ENCODE measurements at places on chromosomes 12 and 14.

DNA sequence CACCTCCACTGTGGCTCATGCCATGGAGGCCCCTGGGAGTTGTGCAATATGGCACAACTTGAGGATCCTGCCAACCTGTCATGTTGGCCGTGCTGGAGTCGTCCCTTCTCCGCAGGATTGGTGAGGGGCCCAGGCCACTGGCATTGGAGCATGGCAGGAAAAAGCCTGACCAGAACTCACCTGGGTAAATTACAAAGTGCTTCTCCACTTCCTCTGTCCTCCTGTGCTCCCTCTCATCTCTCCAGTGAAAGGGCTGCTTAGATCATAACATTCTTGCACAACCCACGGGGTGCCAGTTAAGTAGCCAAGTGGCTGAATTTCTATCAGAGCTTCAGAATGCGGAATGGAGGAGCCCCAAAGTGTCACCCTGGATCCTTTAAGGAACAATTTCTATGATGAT lies 381.0 kb downstream of the DPF3 start:
- DNase-seq = no peak

DNA sequence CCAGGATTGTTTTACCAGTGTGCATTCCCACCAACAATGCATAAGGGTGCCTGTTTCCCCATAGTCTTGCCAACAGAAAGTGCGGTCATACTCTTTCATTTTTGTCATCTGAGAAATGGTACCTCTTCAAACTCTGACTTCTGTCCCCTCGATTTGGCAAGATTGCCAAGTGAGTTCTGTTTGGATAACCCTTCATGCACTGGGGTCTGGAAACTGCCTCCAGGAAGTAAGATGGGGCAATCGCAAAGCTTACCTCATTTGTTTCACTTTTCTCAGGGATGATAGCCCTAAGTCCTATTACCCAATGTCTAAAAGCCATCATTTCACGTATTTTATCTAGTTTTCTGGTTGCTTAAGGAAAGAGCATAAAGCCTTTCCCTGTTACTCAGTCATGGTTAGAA lies 28.6 kb upstream of the NR1H4 start:
- DNase-seq = no peak

DNA sequence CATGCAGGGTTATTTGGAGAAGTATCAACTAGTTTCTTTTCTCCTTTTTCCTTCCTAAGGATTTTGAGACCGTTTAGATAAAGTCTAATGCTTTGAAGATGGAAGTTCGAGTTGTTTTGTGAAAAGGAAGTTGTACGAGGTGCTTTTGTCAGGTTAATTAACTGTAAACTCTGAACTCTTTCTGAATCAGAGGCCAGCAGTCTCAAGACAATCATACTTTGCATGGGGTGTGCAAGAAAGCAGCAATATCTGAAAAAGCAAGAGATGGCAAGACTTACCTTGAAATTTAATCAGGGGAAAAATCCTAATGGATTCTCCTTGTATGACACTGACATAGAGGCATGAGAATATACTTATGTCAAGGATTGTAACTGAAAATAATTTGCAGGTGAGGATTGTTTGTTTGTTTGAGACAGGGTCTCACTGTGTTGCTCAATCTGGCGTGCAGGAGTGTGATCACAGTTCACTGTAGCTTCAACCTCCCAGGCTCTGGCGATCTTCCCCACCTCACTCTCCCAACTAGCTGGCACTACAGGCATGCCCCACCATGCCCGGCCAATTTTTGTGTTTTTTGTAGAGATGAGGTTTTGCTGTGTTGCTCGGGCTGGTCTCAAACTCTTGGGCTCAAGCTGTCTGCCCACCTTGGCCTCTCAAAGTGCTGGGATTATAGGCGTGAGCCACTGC lies 170.2 kb upstream of the HMGA2 start:
- no peak for DNase-seq

GRCh38 chr14:56855891-56856461 lies 45.7 kb upstream of the OTX2 start:
- peak; percentile 43 for DNase-seq

DNA sequence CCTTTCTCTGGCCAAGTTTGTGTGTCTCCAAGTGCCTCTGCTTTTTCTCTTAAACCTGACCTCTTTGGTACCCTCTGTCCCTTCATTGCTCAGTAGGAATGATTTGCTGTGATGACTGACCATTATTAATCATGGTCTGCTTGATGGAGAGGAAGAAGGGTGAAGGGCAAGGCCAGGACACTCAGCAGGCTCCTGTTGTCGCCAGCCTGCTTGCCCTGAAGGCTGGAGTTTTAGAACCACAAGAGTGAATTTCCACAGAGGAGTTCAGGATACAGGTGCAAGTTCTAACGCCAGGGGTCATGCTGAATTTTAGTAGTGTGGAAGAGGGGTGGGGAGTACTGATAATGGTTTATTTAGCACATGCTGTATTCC lies 2.8 kb upstream of the ITGA5 start:
- no peak for DNase-seq

DNA sequence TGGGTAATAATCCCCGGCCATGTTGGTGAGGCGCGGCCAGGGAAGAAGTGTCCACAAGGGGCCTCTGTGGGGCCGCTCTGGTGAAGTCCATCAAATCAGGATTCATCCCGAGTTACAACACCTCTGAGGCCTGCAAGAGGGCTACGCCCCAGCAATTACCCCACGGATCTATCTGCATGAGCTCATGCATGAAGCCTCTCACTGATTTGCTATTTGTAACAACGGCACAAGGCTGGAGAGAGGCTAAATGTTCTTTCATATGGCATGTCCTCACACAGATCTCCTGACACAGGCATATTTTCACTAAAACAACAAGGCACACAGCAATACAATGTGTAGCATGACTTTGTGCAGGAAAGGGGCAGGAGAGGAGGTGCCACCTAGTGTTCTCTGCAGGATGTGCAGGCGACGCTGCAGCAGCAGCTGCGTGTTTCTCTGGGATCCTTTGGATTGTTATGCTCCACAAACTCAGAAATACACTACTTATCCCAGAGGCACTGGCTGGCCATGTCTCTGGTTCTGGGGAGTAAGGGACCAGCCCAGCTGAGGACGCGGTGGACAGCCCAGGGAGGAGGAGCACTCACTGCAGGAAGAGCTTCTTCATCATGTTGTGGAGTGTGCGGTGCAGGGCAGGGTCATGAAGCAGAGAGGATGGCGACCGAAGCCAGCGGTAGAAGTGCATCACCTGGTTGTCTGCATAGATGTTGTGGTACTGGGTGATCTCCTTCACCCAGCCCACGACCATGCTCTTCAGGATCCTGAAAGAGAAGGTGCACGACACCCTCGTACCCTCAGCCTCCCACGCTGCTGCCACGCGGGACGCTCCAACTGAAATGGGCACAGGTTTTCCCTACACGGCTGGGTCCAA lies 20.2 kb downstream of the P2RX2 start:
- no peak for DNase-seq

DNA sequence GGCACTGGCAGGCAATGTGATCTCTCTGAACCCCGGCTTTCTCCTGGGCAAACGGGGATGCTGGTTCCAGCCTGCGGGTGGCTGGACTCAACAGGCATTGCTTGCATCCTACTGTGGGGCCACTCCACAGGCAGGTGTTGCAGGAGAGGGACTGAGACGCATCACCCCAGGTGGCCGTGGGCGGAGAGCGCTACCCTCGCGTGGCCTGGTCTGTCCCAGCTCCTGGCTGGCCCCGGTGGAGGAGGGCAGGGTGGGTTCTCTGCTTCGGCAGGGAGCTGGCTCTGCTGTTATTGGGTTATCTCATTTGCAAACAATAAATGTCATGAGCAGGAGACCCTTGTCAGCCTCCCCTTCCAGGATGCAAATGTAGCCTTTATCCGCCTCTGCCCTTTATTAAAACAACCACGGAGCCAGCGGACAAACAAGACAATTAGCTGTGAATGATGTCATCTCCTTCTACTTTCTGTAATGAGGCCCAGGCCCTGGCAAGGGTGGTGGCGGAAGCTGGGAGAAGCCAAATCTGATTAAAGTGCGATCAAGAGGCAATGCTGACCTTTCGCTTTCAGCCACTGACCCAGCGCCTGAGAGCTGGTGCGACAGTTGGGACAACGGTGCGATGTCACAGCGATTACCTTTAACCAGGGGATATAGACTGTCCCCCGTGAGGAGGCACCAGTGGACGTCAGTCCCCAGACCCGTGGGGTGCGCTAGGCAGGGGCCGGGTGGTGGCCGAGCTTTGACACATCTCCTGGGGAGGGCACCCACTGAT lies 161.8 kb downstream of the KIF26A start:
- DNase-seq = peak; percentile 62

DNA sequence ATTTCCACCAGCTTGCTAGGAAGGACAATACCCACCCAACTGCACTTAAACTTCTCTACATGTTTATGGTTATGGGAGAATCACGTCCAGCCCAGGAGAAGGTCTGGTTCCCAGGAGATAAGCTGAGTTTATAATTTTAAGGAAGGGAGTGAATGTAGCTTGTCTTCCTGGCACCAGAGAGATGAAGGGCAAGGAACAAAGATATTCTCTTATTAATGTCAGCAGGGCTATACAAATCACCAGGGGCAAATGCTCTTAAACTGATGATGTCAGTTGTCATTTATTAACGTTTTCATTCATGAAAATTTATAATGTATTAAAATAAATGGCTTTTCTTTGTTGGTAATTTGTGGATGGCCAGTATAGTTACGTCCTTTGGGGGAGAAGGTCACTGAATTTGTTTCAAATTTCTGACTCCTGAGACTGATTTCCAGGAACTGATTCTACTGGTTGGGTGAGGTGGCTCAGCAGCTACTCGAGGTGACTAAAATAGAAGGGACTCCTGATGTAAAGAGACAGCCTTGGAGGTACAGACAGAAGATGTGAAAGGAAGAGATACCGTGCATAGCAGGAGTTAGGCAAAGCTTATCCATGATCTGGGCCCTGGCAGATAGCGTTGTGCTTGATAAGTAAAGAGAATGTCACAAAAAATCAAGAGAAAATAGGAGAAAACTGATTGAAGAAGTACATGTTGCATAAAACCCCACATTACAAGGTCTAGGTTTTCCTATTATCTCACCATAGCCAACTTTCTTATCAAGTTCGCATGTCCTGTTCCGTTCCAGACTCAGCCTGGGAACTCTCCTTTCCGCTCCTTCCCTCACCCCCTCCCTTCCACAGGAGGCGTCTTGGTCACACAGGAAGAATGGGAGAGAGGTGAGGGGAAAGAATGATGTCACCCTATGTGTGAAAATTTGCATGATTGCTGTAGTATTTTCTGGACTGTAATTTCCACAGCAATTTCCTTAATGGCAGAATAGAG lies 367.1 kb upstream of the FAR2 start:
- no peak for DNase-seq

DNA sequence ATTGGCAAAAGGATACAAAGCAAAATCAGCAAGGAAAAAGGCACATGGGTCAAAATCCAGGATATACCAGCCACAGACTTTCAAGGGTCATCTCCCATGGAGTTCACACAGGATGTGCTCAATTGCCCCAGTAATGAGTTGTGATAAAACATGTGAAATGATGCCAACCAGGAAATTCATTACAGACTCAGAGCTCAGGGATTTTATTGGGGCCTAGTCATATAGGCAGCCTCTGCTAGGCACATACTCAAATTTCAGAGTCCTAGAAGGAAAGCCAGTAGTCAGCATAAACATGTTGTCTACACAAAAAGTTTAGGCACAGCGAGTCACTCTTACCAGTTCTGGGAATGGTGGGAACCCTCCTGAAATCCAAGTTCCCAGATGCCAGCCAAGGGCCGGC lies 64.4 kb upstream of the OSBPL8 start:
- peak; percentile 9 for DNase-seq

- DNase-seq = no peak
Measured at GRCh38 chr12:48985901-48986300, 7.8 kb downstream of the WNT1 start.

DNA sequence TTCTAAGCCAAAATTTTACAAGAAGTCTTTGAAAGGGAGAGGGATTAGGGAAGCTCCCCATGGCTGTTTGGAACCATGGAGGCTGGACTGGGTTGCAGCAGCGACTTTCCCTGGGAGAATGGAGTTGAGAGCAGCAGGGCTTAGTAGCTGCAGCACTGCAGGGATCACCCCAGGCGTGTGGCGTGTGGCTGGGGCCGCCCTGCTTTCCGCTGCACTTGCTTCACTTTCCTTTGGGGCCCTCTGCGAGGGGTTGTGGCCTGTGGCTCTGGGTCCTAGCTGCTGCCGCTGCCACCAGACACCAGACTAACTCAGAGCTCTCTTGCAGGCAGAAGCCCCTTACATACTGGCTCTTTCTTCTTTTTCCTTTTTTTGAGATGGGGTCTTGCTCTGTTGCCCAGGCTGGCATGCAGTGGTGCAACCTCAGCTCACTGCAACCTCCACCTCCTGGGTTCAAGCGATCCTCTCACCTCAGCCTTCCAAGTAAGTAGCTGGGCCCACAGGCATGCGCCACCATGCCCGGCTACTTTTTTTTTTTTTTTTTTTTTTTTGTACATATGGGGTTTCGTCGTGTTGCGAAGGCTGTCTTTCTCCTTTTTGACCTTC lies 25.4 kb downstream of the CCDC62 start:
- DNase-seq = no peak

GRCh38 chr12:127146991-127147718 lies 1119.8 kb upstream of the TMEM132C start:
- no peak for DNase-seq

- DNase-seq = no peak
Measured at GRCh38 chr12:4193821-4194220, 79.7 kb upstream of the CCND2 start.

- peak; percentile 40 for DNase-seq
Measured at GRCh38 chr12:93844164-93844784, 167.1 kb downstream of the CRADD start.

GRCh38 chr12:6821591-6822425 lies at the start of gene GPR162:
GPR162 (plus strand) TSS chr12:6821821; CDS start chr12:6823899, 2,078 bp downstream.
- peak; percentile 91 for DNase-seq

DNA sequence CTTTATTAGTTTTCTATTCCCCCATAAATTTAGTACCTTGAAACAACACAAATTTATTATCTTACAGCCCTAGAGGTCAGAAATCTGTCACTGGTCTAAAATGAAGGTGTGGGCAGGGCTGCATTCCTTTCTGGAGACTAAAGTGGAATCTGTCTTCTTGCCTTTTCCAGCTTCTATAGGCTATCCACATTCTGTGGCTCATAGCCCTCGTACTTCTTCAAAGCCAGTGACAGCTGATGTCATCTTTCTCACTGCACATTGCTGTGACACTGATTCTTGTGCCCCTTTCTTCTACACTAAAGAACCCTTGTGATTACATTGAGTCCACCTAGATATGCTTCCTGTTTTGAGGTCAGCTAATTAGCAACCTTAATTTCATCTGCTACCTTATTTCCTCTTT lies 23.2 kb upstream of the DCN start:
- DNase-seq = no peak

GRCh38 chr12:57918147-57918546 lies 23.2 kb upstream of the ATP23 start:
- peak; percentile 50 for DNase-seq

- no peak for DNase-seq
Measured at GRCh38 chr12:51645961-51646360, 54.9 kb downstream of the SCN8A start.

GRCh38 chr12:75661908-75662307 lies 150.5 kb upstream of the KRR1 start:
- no peak for DNase-seq

GRCh38 chr14:92585981-92586937 lies 72.7 kb downstream of the RIN3 start:
- DNase-seq = no peak

DNA sequence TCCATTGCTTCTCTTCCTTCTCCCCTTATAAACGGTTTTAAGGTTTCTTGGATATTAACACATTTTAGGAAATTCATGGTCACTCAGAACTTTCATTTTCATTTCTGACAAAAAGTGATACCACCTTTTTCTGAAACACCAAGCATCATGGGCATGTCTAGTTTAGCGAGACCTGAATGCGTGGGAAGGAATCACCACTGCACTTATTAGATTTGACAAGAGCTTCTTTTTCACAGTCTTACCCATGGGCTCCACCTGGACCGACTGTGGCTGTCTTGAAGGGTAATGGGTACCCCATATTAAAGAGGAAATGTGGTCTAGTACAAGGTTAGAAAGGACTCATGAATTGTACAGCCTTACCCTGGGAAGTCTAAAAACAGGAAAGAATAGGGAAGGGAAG lies 95.4 kb downstream of the KCNK10 start:
- no peak for DNase-seq

Data from stomach (tissue), 19 donors.